ENCODE measurements at places on chromosomes 7 and 10.

DNA sequence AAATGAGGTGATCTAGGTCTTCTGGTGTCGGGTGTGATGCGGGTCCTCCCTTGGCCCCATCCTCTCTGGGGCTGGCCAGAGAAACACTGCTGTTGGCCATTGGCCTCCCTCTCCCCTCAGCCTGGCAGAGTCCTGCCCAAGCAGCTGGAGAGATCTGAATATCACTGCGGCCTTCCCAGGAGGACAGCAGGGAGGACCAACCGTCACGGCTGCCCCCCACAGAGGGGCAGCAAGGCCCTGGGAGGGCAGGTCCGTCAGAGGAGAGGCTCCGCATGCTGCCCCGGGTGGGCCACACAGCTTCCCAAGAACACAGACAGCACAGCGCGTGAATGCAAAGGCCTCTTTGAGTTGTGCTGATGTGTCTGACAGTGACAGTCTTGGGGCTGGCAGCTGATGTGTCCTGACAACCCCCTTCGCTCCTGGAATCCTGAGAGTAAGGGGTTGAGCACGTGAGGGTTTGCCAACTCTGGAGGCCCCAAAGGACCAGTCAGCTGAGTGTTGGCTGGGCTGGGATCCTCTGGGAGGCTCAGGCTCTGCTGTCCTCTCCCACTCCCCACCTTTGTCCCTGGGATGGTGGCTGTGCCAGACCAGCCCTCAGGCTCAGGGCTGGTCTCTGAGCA is 132.5 kb upstream of the UNC5B start:
- DNase-seq, result no peak

DNA sequence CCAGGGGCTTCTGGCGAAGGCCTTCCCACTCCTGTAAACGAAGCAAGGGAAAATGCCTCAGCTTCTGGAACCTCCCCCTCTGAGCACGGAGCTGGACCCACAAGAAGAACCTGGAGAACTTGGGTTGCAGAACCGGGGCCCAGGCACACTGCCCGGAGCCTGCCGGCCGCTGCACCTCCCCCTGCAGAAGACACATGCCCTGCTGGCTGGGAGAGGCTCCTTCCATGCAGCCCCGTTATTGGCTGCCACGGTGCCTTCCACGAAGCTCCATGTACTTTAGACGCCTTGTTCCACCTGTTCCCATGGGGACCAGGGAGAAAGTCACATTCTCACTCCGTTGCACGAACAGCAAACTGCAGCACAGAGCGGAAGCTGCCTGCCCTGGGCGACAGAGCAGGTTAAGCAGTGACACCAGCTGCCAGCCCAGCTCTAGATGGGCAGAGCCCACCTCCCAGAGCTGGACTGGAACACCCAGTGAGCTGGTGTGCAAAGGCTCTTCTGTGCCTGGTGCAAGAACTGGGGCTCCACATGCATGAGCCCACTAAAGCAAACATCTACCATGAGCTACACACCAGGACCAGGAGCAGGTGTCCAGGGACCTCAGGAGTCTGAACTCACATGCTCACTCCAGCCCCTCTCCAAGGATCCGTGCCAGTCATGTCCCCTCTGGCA is 70.1 kb downstream of the TNS3 start:
- DNase-seq, result no peak

DNA sequence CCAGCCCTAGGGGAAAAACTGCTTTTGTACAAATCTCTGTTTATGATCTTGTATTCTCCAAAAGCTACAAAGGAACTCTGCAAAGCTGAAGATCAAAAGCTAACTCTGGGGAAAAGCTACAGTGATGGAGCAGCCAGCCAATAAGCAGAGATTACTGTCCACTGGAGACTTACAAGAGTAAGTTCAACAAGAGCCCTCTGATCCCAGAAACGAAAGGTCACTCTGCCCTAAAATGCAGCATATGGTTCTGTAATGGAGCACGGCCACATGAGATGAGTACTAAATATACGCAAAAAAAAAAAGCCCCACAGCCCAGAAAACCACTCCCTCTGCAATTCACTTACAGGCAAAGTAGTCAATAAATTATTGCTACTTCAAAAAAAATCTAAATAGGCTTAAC is 60.1 kb downstream of the ERCC6 start:
- DNase-seq, result no peak

GRCh38 chr7:16644636-16645592 is 640 bp downstream of the ANKMY2 start:
- peak; percentile 78 for DNase-seq

DNA sequence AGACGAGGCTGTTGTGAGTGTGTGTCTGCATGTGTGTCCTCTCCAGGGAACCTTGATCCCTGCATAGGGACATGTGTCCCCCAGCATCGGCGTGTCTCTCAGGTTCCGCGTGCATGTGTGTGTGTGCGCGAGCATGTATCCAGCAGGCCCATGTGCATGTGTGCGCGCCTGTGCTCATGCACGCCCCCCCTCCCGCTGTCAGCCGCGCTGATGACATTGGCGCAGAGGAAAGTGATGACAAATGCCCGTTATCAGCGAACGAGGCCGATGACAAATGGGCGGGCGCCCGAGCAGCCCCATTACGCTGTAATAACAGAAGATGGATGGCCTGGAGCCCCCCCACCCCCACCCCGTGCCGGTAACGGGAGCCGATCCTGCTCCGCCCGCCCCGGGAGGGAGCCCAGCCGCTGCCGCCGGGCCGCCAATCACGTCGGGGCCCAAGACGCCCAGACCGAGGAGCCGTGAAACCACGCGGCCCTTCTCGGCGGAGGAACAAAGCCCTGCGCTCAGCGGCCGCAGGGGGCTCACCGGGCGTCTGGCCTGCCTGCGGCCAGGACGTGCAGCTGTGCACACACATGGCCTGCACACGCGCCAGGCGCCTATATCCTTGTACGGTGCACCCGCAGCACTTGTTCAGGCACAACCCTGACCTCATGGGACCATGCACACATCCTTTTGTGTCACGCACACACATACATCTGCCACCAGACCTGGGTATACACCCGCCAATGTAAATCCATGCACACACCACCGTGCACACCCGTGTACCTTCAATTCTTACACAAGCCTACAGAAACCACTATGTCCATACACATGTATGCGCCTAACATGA is 21.5 kb downstream of the POLL start:
- DNase-seq, result no peak

DNA sequence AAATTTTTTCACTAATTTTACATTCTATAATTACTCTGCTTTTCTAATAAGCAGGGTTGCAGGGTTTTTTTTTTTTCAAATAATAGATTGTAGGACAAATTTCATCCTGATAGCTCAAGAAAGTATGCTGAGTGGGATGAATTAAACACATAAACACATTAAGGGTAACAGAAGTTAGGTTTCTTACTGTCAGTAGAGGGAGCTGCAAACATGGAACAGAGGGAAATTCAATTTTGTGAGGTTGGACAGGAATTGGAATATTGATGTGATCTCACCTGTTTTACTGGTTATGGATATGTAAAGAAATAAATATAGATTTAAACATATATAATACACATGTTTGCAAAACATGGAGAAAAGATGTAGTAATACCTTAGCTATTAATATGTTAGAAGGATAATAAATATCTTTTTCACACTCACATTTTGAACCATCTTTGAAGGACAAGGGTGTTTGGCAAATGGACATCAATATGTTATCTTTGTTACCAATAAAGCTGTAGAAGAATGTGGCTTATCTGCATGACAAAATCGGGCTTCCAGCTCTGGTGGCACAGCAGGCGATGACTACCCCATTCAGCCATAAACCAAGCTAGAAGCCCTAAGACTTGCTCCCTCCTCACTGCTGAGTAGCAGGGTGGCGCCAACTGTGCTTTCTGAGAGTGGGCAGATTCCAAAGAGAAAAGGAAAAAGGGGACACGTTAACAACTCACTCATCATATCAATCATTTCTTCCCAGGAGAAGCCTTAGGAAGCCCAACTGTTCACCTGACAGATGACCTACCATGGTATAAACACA is 1257.4 kb downstream of the GATA3 start:
- DNase-seq, result no peak

GRCh38 chr10:36349445-36350078 is 707.5 kb upstream of the FZD8 start:
- no peak for DNase-seq

DNA sequence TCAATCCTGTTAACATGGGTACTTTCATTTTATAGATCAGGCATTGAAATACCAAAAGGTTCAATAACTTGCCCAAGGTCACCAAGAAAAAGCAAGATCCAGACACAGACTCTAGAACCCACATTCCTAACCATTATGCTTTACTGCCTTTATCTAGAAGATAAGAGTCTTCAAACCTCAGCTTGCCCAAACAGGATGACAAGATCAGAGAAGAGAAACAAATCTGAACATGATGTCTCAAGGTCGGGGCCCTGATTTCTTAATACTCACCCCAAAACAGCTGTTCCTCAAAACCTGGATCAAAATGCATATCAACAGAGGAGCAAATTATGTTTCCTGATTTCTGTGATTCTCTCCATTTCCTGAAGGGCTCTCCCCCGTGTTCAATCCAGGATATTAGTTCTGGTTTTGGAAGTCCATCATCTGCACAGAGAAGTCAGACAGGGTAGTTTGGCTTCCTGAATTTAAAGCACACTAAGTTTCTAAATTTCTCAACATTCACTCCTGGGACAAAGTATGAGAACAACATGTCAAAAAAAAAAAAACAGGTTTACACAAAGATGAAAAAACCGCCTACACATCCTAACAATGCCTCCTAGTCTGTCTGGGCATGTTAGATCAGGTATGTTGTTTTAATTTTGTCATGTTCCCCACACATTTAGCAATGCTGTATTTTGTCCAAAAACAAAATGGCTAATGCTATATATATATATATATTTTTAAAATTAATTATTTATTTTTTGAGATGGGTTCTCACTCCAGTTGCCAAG is 16.2 kb downstream of the ZNF786 start:
- no peak for DNase-seq

DNA sequence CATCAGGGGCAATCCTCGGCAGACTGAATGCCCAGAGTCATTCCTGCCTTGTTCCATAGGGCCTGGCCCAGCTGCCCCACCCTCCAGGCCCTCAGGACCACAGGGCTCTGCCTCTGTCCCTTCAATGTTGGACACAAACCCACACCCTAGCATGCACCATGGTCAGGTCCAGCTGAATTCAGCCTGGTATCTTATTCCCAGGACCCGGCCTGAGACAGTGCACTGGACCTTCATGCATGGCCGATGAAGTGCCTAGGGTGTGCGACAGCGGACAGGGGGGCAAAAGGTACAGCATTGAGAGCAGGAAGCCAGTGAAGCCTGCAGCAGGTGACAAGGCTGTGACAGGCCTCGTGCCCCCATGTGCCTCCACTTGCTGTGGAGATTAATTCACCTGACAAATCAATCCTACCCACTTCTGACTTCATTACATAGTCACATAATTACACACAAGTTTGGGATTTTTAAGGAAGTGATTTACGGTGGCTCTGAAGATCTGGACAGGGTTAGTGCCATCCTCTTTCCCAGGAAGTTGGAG is 261.9 kb downstream of the GRID1 start:
- DNase-seq, result no peak

DNA sequence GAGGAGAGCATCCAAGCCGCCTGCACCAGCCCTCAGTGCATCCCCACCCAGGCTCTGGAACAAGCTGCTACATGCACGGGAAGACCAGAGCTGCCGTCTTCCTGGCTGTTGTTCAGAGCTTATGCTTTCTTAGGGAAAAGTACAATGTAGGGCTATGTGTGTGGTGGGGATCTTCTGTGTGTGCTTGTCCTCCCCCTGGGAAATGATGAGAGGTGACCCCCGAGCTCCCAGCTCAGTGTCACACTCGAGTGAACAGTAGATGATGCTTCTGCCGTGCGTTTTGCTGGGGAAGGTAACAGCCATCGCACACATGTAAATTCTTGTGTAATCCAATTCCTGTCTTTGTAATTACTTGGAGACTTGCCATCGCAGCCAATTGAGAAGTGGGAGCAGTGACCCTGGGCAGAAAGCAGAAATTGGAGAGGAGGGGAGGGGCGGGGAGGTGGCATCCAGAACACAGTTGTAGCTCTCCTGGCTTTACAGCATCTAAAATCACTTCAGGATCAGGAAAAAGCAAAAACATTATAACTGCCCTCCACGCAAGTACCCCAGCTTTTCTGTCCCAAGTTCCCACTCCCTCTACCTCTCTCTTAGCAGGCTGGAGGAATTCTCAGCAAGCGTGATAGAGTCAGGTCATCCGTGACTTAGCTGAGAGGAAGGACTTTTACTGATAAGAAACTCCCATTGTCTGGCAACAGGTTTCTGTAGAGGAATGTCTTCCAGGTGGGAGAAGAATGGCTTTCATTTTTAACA is 149.6 kb downstream of the TCF7L2 start:
- DNase-seq, result no peak

- no peak for DNase-seq
These were observed 218.8 kb downstream of the EBF3 start for GRCh38 chr10:129745186-129745750.

DNA sequence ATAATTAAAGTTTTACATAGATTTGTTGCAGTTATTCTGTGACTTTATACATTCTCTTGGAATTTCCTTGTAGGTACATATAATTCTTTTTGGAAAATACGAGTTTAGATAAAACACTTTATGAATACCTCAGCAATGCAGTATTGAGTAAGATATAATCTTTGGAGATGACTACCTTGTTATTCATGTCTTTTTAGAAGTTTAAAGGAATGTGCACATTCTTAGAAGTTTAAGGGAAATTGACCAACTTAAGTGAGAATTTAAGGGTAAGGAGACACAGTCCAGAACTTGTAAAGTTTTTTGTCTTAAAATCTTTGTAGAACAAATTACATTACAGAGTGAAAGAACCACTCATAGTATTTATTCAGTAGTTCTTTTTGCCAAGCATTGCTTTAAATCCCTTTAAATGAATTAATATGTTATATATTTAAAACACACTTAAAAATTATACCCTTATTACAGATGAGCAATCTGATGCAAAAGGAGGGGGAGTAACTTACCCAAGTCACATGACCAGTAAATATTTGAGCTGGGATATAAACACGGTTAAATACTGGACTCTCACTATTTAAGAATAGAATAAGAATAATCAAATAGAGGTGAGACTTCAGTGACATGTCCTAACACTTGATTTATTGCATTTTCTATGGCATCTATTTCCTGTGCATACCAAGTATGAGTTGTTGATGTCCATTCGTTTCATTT is 139.5 kb upstream of the FERD3L start:
- no peak for DNase-seq

GRCh38 chr10:86601956-86602602 is 52.3 kb upstream of the OPN4 start:
- no peak for DNase-seq

- no peak for DNase-seq
These were observed 383.2 kb upstream of the ZMIZ1 start for GRCh38 chr10:78685466-78686103.

All from hippocampal formation (tissue), 2 donors.